ENCODE measurements at places on chromosomes 5 and 9.

DNA sequence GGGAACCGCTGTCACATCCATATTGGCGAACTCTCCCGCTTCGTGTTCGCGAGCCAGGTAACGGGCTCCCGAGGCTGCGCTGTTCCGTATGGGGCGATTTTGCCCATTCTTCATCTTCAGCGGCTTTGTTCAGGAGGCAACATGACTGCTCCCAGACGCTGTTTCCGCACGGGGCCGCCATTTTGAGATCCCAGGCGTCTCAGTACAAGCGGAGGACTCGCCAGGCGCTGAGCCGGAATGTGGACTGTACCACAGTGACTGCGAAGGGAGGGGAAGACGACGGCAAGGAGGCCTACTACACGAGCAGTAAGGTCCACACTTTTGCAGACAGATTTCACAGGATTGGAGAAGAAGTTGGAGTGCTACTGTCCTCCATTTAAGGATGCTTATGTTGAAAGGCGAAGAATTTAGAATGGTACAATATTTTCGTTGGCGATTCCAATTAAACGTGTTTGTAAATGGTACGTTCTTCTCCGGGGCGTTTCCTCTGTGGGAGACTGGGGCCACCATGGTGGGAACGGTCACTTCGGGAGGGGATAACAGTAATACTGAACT lies 41.6 kb upstream of the ZNF300 start:
- DNase-seq, result no peak
- no peak overlapping the region for H3K27ac ChIP-seq
- no peaks in the 10 kb centered on the region for H3K4me1 ChIP-seq
- peaks cover 2% of the 10 kb centered on the region for H3K36me3 ChIP-seq
- no peaks in the 10 kb centered on the region for H3K27me3 ChIP-seq

DNA sequence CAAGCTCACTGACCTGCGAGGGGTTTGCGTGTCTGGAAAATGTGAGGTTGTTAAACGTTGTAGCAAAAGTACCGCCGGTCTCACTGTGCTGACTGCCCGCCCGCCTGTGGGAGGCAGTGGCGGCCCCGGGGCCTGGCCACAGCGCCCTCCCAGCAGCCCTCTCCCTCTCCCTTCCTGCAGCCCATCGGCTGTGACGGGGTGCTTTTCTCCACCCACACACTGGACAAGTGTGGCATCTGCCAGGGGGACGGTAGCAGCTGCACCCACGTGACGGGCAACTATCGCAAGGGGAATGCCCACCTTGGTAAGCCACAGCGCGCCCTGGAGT lies 6.2 kb downstream of the ADAMTSL2 start:
- peaks cover 3% of the 10 kb centered on the region for H3K4me1 ChIP-seq
- no peaks in the 10 kb centered on the region for H3K36me3 ChIP-seq
- H3K4me3 ChIP-seq, result no peak overlapping the region

GRCh38 chr9:127278372-127278771 lies 13.8 kb downstream of the GARNL3 start:
- H3K4me1 ChIP-seq, result peaks cover 6% of the 10 kb centered on the region
- H3K4me3 ChIP-seq, result no peak overlapping the region
- DNase-seq, result no peak
- no peak overlapping the region for H3K27ac ChIP-seq
- peaks cover 10% of the 10 kb centered on the region for H3K36me3 ChIP-seq
- H3K27me3 ChIP-seq, result peaks cover 39% of the 10 kb centered on the region

DNA sequence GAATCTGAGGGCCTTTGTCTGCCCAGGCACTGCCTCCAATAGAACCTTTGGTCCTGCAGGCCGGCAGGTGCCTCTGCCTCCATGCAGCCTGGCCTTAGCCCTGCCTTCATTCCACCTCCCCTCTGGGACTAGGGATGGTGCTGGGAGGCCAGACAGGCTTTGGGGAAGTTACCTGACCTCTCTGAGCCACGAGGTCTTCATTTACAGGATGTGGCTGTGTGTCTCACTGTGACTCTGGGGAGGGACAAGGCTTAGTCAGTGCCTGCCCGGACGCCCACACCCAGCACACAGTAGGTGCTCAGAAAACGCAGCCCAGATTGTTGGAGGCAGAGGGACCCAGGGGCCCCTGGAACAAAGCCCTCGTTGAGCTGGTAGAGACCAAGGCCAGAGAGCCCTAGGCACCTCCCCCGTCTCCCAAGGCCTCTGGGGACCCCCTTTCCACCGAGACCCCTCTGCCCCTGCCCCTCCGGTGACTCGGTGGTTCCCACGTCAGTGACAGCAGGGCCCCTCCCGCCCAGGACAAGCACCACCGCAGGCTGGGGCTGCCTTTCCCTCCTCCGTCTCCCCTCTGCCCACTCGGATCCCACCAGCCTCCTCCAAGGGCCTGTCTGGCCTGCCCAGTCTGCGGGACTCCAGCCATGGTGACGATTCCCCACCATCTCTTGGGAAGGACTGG lies 46.9 kb upstream of the EGFL7 start:
- peaks cover 13% of the 10 kb centered on the region for H3K27me3 ChIP-seq
- H3K27ac ChIP-seq, result no peak overlapping the region
- DNase-seq, result no peak
- no peak overlapping the region for H3K4me3 ChIP-seq
- H3K36me3 ChIP-seq, result no peaks in the 10 kb centered on the region

- no peak overlapping the region for H3K27ac ChIP-seq
- H3K36me3 ChIP-seq, result no peaks in the 10 kb centered on the region
- H3K4me3 ChIP-seq, result no peak overlapping the region
- H3K27me3 ChIP-seq, result peaks cover 26% of the 10 kb centered on the region
These were observed 56.9 kb upstream of the SHB start for GRCh38 chr9:38125889-38126288.

DNA sequence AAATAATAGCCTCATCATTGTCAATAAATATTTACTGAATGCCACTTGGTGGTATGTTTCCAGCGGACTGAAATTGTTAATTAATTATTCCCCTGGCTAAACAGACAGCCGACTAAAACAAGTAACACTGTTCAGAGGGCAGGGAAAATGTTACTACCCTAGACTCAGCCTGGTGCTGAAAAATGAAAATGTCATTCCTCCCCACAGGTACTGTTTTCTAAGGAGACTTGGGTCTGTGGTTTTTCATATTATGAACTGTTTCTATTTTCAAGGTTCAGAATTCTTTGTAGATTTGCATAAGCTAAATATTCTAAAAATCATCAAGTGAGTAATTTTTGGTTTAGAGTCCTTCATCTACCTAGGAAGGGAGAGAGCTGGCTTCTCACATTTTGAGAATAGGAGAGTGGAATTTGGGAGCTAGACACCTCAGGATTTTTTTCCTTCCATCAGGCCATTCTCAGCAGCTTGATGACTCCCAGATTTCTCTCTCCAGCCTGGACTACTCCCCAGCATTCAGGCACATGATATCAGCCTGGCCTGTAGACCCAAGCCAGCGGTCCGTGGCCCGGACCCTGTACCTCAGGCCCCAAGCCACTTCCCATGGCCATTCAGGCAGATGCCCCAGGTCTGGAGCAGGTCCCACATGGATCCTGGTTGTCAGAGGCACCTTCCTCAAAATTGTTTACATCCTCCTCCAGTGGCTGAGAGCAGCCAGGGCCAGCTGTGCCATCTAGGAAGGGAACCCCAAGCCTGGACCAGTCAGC lies 24.4 kb downstream of the BHMT start:
- H3K27me3 ChIP-seq, result peaks cover 12% of the 10 kb centered on the region
- H3K4me3 ChIP-seq, result no peak overlapping the region
- no peaks in the 10 kb centered on the region for H3K36me3 ChIP-seq
- DNase-seq, result no peak

GRCh38 chr5:27048510-27048909 lies 10.1 kb upstream of the CDH9 start:
- no peak for DNase-seq
- H3K36me3 ChIP-seq, result no peaks in the 10 kb centered on the region
- H3K4me3 ChIP-seq, result no peak overlapping the region
- H3K4me1 ChIP-seq, result no peaks in the 10 kb centered on the region

- peak overlapping the region; percentile 49 for H3K27ac ChIP-seq
- H3K4me3 ChIP-seq, result no peak overlapping the region
- no peak for DNase-seq
- H3K27me3 ChIP-seq, result no peaks in the 10 kb centered on the region
- H3K36me3 ChIP-seq, result no peaks in the 10 kb centered on the region
These were observed 8.1 kb downstream of the FAM193B start for GRCh38 chr5:177546258-177546741.

DNA sequence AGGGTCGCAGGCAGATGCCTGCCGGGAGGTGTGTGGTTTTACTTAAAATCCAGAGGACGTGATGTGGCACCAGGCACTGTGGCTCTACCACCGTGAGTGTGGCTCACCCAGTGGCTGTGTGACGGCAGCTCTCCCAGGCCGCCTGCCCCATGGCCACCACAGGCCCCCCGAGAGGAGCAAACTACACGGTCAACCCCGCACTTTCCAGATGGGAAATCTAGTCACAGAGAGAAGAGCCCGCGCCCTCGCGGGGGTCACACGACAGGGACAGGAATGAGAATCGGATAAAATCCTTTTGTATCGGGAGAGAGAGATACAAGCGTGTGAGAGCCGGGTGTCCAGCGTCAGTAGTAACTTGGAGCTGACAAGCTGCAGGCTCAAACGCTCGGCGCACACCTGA lies 24.4 kb downstream of the TERT start:
- H3K27me3 ChIP-seq, result no peaks in the 10 kb centered on the region
- H3K4me1 ChIP-seq, result peaks cover 13% of the 10 kb centered on the region
- DNase-seq, result no peak
- H3K36me3 ChIP-seq, result no peaks in the 10 kb centered on the region

GRCh38 chr5:124341066-124341858 lies 405.2 kb downstream of the ZNF608 start:
- H3K4me3 ChIP-seq, result no peak overlapping the region
- DNase-seq, result no peak
- H3K27me3 ChIP-seq, result no peaks in the 10 kb centered on the region
- no peaks in the 10 kb centered on the region for H3K4me1 ChIP-seq
- no peak overlapping the region for H3K27ac ChIP-seq
- H3K36me3 ChIP-seq, result no peaks in the 10 kb centered on the region

DNA sequence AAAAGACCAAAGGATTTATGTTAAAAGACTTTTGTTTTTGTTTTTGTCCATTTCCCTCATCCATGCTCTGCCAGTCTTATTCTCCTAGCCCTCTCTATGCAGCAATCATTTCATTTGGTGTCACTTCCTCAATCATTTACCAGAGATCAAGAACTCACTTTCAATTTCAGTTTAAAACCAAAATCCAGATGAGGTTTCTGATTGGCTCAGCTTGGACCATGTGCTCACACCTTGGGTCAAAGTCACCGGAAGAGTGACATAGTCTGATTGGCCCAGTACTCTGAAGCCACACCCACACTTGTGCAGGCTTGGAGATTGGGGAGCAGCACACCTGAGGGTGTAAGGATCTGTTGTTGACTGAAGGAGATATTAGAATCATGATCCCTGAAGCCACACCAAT lies 79.6 kb downstream of the TLR4 start:
- H3K36me3 ChIP-seq, result no peaks in the 10 kb centered on the region
- peaks cover 9% of the 10 kb centered on the region for H3K4me1 ChIP-seq
- H3K27me3 ChIP-seq, result no peaks in the 10 kb centered on the region
- H3K4me3 ChIP-seq, result no peak overlapping the region

DNA sequence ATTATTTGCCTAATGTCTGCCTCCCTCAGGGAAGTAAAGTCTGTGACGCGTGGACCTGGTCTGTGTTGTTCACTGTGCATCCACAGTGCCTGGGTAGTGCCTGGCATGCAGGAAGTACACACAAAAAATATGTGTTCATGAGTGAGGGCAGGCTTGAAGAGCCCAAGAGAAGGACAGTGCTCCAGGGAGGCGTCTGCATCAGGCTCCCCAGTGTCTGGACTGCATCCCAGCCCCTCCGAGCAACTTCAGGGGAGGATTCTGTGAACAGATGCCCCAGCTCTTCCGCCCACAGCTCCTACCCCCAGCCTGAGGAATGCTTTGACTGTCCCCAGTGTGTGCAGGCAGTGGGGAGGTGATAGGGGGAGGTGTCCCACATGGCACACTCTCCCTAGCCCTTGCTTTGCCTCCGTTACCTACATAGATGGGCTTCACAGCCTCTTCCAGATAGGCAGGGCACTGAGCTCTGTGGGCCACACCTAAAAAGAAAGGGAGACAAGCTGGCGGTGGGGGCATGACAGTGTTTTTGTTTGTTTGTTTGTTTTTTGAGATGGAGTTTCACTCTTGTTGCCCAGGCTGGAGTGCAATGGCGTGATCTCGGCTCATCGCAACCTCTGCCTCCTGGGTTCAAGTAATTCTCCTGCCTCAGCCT lies 25.4 kb downstream of the IRF1 start:
- H3K4me1 ChIP-seq, result peaks cover 86% of the 10 kb centered on the region
- no peaks in the 10 kb centered on the region for H3K27me3 ChIP-seq
- H3K4me3 ChIP-seq, result peak overlapping the region; percentile 85
- H3K27ac ChIP-seq, result peak overlapping the region; percentile 100
- peaks cover 3% of the 10 kb centered on the region for H3K36me3 ChIP-seq

- no peak overlapping the region for H3K4me3 ChIP-seq
- DNase-seq, result no peak
- H3K4me1 ChIP-seq, result peaks cover 3% of the 10 kb centered on the region
- H3K27ac ChIP-seq, result no peak overlapping the region
These were observed 36.7 kb upstream of the CCDC112 start for GRCh38 chr5:115333164-115333563.

DNA sequence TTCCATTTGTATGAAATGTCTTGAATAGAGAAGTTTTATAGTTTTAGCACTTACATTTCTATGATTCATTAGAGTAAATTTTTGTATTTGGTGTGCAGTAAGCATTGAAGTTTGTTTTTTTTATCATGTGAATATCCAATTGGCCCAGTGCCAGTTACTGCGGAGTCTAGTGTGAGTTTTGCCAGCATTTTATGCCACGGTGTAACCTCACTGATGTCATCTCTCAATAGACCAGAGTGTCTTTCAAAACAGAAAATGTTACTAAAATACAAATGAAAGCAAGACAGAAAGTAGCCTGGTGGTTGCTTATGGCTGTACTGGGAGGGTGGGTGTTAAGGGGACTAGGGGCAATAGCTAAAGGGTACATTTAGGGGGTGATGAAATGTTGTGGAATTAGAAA lies 62.8 kb downstream of the IPPK start:
- no peaks in the 10 kb centered on the region for H3K27me3 ChIP-seq
- H3K36me3 ChIP-seq, result peaks cover 4% of the 10 kb centered on the region
- H3K4me1 ChIP-seq, result no peaks in the 10 kb centered on the region
- H3K27ac ChIP-seq, result no peak overlapping the region
- no peak for DNase-seq
- H3K4me3 ChIP-seq, result no peak overlapping the region

DNA sequence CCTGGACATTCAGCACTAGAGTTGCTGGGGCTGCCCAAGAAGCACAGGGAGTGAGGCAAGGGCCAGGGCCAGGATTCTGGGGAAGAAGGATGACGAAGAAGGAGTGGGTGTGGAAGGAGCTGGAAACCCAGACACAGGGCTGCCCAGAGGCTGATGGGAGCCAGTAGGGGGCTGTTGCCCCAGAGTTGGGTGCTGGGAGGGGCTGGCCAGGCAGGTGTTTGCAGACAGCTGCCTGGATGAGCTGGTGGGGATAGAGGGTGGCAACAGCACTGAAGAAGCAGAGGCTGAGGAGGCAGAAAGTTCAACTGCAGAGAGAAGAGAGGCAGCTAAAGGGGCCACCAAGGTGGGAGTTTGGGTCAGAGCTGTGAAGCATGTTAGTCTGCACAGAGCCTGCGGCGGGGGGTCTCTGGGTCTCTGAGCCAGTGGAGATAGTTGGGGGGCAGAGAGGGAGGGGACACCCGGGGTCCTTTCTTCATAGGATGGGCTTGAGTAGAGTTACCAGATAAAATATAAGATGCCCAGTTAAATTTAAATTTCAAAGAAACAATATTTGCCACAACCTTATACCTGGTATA lies 2.5 kb upstream of the AQP7 start:
- H3K4me1 ChIP-seq, result peaks cover 18% of the 10 kb centered on the region
- no peaks in the 10 kb centered on the region for H3K27me3 ChIP-seq
- H3K27ac ChIP-seq, result peak overlapping the region; percentile 56
- no peak overlapping the region for H3K4me3 ChIP-seq
- no peaks in the 10 kb centered on the region for H3K36me3 ChIP-seq

All from T-helper 17 cell (primary cell).